ENCODE measurements at places on chromosomes 13 and 19.

DNA sequence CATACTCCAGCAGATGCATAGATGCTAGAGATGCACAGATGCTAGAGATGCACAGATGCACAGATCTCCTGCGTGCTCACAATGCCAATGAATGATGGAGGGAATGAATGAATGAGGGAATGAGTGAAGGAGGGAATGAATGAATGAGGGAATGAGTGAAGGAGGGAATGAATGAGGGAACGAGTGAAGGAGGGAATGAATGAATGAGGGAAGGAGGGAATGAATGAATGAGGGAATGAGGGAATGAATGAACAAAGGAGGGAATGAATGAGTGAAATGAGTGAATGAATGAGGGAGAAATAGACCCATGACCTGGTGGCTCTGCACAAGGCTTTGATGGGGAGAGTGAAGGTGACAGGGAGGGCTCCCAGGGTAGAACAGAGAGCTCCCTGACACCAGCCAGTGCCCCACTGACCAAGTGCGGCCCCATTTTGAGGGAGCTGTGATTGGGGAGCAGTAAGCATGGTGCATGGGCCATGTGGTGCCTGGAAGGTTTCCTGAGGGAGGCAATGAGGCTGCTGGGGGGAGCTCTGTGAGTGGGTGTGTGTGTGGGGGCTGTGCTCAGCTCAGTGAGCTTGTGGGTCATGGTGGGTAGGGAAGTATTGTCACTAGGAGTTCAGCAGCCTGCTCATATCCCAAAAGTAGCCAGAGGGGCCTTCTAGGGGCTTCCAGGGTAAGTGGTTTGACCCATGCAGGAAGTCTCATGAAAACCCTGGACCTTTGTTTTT is 12.7 kb downstream of the SLC27A1 start:
- DNase-seq, result no peak

GRCh38 chr19:7744871-7745650 is 2.3 kb downstream of the CD209 start:
- no peak for DNase-seq

- no peak for DNase-seq
Observed at GRCh38 chr19:3073931-3074595, 11.8 kb upstream of the TLE5 start.

GRCh38 chr13:76163761-76164160 is 527.6 kb downstream of the LMO7 start:
- DNase-seq, result no peak

DNA sequence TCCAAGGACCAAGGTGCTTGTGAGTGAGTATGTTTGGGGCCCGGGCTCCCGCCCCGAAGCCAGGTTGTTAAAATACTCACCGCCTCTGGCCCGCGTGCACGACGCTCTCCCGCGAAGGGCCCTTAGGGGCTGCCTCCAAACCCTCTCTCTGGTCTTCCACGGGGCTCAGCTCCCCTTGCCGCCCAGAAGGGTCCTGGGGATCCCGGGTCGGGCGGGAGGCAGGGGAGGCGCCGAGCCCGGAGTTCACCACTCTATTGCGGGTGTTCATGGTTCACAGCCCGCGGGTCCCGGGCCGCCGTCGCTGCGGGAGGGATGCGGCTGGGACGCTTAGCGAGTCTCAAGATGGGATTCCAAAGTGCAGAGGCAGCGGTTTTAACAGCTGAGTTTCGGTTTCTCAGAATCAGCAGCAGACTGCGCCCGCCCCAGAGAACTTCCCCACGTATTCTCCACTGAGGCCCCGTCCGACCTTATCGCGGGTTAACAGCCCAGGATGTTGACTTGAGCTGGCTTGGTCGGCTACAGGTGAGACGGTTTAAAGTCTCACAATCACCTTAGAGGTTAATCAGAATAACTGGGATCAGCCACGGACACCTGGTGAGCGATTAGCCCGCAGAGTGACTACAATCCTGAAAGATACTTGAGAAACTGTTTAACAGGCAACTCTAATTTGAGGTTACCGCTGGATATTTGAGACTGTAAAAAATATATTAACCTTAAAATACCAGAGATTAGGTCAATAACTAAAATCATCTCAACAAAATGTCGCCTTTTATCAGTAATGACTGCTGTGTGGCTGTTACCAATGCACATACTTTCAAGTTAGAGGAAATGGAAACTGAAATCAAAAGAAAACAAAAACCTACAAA is at the start of gene EPSTI1:
Gene EPSTI1 (minus strand): TSS at position 344 of the 866 bp plus-strand sequence. CDS start 76 bp downstream, at position 268.
- peak; percentile 67 for DNase-seq

DNA sequence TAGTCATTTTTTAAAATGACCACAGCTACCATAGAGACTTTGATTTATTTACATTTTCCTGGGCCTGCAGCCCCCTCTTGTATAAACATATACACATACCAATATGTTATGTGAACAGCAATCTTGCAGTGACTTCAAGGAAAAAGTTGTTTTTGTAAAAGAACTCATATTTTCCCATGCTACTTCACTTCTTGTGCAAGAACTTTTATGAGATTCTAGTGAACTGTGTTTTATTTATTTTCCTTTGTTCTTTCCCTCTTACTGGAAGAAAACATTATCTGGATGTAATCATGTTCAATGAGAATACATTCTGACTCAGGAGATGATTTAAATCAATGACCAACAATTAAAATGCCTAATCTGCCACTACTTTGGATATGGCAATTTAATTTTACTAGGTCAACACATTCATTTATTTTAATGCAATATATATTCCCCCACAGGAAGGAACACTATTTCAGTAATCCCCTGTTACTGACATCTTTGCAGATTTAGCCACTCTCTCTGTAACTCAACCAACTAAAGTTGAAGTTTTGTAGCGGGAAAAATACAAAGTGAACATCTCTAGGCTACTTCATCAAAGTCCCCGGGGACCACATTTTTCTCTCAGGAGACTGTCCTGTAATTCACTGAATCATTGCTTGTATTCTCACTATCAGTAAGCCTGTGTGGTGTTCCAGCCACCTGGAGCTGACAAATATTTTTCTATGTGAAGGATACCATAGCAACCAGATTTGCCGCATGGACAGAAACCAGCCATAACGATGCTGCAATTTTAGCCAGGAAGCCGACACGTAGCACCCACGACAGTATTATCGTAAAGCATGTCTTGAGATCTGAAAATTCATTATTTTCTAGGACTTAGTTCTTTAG is 90.5 kb downstream of the STARD13 start:
- peak; percentile 16 for DNase-seq

DNA sequence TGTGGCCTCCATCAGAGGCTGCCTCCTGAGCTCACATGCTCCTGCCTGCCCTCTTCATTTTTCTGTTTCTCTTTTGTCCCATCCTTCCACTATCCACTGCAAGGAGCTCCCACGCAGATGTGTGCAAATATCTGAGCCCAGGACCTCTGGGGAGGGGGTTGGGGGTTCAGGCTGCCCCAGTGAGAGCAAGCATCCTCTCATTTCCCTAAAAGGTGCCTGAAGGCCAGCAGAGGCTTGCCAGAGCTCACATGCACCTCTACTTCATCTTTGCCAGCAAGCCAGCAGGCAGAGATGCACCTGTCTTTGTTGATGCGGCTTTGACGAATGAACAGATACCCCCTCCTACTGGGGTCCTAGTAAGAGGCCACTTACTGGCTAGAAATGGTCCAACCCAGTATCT is 128.8 kb downstream of the FGF9 start:
- DNase-seq, result no peak

GRCh38 chr13:27375686-27376326 is 48.6 kb upstream of the GTF3A start:
- peak; percentile 87 for DNase-seq

GRCh38 chr13:90156390-90156789 is 1191.1 kb upstream of the MIR17HG start:
- no peak for DNase-seq

DNA sequence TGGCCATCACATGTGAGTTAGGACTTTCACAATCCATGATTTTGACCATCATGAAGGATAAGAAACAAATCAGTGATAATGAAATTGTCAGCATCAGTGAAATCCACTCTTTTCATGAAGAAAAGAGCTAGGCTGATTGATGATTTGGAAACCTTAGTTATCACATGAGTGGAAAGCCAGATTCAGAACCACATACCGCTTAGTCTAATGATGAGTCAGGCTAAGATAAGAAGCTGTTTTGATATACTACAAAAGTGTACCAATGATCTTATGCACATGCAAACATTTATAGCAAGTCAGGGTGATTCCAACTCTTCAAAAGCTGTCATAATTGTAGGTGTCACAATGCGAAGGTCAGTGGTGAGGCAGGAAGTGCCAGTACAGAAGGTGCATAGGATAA is 519.3 kb downstream of the GPC6 start:
- no peak for DNase-seq

GRCh38 chr19:10503002-10503789 is at the start of gene KEAP1:
TSS of gene KEAP1 (minus strand) at chr19:10503356. CDS start at chr19:10500033, 3,323 bp downstream.
- peak; percentile 55 for DNase-seq

DNA sequence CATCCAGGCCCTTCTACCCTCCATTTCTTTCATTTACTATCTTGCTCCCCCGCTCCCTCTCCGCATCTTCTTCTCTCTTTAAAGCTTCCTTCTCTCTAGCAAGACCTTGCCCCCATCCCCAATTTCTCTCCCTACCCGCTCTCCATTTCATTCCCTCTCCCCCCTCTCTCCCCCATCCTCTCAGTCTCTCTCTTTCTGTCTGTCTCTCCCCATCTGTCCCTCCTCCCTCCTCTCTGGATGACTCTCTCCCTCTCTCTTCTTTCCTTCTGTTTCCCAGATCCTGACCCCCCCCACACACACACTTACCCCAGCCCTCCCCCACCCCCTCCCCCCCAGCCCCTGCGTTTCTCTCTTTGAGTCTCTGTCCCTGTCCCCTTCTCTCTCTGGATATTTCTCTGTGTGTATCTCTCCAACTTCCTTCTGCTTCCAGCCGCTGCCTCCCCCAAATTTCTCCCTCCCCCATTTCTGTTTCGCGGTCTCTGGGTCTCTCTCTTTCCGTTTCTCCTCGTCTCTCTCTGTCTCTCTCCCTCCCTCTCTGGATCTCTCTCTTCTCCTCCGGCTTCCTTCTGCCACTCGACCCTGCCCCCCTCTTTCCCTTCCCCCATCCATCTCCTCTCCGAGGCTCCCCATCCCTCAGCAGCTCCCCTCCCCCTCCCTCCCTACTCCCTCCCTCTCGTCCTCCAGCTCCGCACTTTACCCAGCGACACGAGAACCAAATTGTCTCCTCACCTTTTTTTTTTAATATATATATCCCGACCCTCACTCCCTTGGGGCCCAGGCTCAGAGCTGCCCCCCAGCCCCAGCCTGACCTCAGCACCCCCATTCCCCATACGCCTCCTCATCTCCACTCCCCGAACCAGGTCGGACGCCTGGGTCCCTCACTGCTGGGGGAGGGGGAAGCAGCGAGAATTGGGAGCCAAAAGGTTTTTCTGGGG is 3.6 kb upstream of the CACNG8 start:
- no peak for DNase-seq

GRCh38 chr13:44972956-44973581 is 16.2 kb downstream of the NUFIP1 start:
- DNase-seq, result no peak

DNA sequence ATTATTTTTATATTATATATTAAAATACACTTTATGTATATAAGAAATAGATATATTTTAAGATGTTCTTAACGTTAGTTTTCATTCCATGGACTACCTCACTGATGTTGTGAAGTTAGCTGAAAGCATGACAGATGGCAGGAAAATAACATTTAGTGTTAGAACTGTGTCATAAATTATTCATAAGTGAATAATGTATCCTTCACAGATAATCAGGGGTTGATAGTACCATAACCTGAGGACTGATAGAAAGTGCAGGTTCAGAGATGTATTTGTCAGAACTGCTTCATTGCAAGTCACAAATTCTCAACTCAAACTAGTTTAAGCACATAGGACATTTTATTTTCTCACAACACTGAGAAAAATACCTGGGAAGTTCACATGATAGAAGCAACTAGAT is 14.6 kb upstream of the DIAPH3 start:
- no peak for DNase-seq

DNA sequence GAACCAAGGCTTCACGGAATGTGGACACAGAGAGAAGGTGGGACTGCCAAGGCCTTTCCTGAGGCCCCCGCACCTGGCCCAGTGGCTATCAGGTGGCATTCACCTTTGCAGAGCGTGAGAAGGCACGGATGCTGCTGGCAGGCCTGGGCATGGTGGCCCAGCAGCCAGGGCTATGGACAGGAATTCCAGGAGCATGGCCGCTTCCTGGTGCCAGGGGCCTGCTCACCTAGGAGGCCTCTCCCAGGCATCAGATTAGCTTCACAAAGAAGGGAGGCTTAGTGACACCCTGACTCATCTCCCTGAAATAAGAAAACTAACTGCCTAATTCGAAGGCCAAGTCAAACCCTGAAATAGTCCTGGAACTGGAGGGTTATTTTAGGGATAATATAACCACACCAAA is 155.8 kb downstream of the TEX29 start:
- DNase-seq, result no peak

- no peak for DNase-seq
Observed at GRCh38 chr19:23406091-23406490, 10.8 kb upstream of the ZNF91 start.

DNA sequence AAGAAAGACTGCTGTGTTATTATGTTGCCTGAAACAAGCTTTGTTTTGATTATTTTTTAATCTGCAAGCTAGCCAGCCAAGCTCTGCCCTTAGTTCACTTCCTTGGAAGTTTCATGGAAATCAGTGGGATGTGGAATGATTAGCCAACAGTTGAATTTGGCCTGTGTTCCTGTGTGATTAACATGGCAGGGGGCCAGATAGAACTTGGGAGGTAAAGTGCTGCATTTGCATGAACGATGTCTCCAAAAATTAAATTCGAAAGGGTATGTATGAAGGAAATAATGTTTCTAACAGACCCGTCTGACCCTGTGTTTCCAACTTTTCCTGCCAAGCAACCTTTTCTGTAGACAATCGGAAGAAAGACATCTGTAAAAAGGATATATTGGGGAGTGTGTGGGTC is 32.2 kb downstream of the UFM1 start:
- no peak for DNase-seq

GRCh38 chr13:94696171-94696570 is 16.2 kb downstream of the SOX21 start:
- DNase-seq, result no peak

DNA sequence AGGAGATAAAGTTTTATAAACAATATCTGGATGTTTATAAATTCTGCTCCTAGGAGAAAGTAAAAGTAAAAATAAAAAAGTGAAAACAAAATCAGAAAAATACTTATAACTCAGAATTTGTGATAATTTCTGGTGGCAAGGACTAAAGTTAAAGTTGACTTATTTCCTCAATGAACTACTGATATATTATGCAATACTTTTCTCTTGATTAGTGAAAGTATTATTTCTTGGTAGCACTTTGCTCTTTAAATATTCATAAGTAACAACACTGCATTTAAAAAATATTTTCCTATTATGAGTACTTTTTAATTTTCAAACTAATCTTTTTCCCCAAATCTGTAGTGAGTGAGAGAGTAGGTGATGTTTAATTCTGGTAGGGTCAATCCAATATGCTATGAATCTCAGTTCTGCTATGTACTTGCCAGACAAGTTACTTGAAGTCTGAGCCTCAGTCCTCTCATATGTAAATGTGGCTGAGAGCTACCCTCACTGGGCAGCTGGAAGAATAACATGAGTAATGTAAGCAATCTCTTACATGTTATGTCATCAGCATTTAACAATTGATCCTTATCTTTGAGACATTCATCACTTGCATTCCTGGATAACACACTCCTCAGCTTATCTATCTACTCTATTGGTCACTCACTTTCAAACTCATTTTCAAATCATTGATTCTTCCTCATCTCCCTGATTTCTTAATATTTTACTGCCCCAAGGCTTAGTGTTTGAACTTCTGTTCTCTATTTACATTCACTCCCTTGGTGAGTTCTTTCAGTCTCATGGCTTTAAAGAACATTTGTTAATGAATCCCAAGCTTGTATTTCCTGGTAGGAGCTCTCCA is 239.0 kb downstream of the RGCC start:
- DNase-seq, result no peak

Data from nephron progenitor cell (in vitro differentiated cells).